Prostate gland (tissue), 2 donors: ENCODE measurements at places on chromosomes 13 and 19. TPM values are rescaled to one million over a fixed set of nuclear protein-coding genes. Genes with fewer than 3 reads are reported as not detected.

The MED29 gene
- 56.4 TPM for total RNA-seq

The CGB5 gene
- not detected for total RNA-seq

The GIPC1 gene
- 101 TPM for total RNA-seq

The ATP8A2 gene
- total RNA-seq: 6.1 TPM

The SIGLECL1 gene
- total RNA-seq: 1.6 TPM

The CXCL17 gene
- 2.4 TPM for total RNA-seq

The ZNF547 gene
- 8.2 TPM for total RNA-seq

The FCHO1 gene
- 1.3 TPM for total RNA-seq

The UBE2L5 gene
- 0.18 TPM for total RNA-seq

The KRTDAP gene
- total RNA-seq: 3.6 TPM
